Fibroblast of lung (primary cell): ENCODE measurements at places on chromosomes 6 and 20.

DNA sequence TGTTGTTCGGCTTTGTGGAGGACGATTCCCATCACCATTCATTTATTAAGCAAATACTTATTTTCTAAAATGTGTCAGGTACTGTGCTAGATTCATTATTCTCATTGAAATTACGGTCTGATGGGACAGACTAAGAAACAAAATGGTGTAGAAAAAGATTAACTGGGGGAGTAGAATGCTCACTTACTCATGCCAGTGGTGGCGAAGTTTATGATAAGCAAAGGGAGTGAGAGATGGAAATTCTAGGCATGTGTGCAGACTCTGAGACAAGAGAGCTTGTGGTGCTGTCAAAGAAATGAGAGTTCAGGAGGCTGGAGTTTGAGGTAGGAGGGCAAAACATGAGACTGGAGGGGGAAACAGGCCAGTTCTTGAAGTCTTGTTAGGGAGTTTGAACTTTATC is 896 bp downstream of the RPP21 start:
- no peaks in the 10 kb centered on the region for H3K4me1 ChIP-seq
- H3K27ac ChIP-seq = no peak overlapping the region
- H3K36me3 ChIP-seq = peaks cover 7% of the 10 kb centered on the region
- no peak for DNase-seq

DNA sequence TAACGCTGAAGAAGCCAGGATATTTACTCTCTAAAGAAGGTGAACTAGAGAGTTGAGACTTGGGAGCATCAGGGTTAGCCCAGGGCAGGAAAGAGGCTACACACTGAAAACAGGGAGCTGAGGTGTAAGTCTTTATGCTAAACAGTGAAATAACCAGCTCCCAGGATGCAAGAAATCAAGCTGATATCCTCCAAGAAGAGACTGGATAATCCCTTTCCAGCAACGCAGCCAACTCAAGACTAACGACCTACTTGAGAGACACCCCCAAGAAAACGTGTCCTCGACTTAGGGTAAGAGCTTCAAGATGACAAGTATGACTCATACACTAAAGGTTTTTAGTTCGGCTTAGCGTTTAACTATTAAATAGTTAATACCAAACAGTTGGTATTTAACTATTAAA is 202.2 kb downstream of the TASP1 start:
- no peak for DNase-seq
- no peak overlapping the region for H3K4me3 ChIP-seq
- H3K36me3 ChIP-seq = no peaks in the 10 kb centered on the region
- H3K27me3 ChIP-seq = no peaks in the 10 kb centered on the region

DNA sequence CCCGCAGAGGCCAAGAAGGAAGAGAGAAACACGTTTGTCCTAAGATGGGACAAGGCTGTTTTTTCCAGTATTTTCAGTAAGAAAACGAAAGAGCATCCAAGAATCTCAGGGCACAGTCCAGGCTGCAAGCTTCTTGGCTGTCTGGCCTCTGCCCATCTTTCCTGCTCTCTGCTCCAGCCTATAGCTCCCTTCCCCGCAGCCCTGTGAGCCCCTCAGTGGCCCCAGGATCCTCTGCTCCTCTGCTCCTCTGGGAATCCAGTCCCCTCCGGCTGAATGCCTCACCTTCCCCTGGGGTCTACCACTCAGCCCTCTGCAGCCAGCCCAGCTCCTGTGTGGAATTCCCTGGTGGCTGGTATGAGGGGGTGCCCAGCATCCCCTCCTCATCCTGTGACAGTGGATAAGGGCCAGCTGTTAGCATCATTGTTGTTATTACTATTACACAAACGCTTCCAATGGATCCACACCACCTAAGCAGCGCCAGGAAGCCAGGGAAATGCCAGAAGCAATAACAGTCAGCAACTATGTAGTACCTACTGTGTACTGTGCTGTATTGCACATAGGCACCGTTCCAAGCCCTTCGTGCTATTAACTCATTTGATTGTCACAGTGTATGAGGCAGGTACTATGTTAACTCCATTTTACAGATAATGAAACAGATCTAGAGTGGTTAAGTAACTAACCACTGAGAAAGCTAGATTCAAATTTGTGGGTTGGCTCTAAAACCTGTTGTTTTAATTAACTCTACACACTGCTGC is 60.3 kb upstream of the PTPN1 start:
- peak overlapping the region; percentile 17 for H3K27ac ChIP-seq
- no peaks in the 10 kb centered on the region for H3K36me3 ChIP-seq
- H3K4me1 ChIP-seq = peaks cover 18% of the 10 kb centered on the region
- no peak for DNase-seq

- DNase-seq = no peak
- no peaks in the 10 kb centered on the region for H3K36me3 ChIP-seq
- H3K27me3 ChIP-seq = no peaks in the 10 kb centered on the region
- no peak overlapping the region for H3K27ac ChIP-seq
Observed at GRCh38 chr6:15335916-15336315, 90.0 kb downstream of the JARID2 start.

GRCh38 chr6:104700371-104701185 is 159.1 kb downstream of the HACE1 start:
- H3K27me3 ChIP-seq = no peaks in the 10 kb centered on the region
- H3K36me3 ChIP-seq = no peaks in the 10 kb centered on the region
- H3K4me3 ChIP-seq = no peak overlapping the region

DNA sequence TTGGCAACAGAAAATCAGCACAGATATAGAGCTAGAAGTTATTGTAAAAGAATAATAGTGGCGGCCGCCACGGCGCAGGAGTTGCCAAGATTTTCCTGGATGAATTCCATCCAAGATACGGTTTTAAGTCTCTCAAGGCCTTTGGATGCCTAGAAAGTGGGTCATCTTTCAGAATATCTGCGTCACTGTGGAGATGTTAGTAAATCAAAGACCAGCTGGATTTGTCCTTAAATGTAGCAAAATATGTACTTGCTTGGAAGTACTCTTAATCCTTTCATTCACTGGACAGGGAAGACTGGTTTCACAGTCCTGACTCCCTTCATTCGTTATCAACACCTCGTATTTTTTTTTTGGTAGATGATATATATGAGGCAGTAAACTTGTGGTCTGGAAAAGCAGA is 83.0 kb downstream of the SLC22A3 start:
- peak; percentile 97 for DNase-seq
- H3K4me3 ChIP-seq = no peak overlapping the region
- H3K4me1 ChIP-seq = no peaks in the 10 kb centered on the region

GRCh38 chr6:101393251-101393828 is at the start of gene GRIK2:
Gene GRIK2 (plus strand): TSS chr6:101393708.
- peak within 1 kb of the TSS; percentile 50 for H3K4me3 ChIP-seq
- no peak within 1 kb of the TSS for H3K27ac ChIP-seq
- no peaks in the 10 kb centered on the region for H3K36me3 ChIP-seq
- no peaks in the 10 kb centered on the region for H3K4me1 ChIP-seq

DNA sequence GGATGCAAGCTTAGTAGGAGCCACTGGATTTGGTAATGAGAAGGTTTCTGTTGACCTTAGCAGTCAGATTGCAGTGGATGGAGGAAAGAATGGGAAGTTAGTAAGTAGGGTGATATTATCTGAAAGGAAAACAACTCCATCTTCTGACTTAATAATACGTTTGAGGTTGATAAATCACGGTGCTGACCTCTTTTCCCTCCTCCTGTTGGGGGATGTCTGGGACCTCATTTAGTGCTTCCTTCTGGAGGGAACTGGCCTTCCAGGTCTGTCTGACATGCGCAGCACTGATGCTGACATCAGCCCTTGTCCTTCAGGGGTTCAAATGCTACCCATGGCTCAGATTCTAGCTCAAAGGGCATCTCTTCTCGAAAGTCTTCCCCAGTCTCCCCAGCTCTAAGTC is 48.2 kb upstream of the AKAP12 start:
- H3K27ac ChIP-seq = no peak overlapping the region
- H3K36me3 ChIP-seq = no peaks in the 10 kb centered on the region
- no peak overlapping the region for H3K4me3 ChIP-seq
- no peak for DNase-seq

GRCh38 chr6:33700391-33701050 is 11.0 kb downstream of the UQCC2 start:
- H3K4me1 ChIP-seq = peaks cover 16% of the 10 kb centered on the region
- no peaks in the 10 kb centered on the region for H3K27me3 ChIP-seq
- no peak overlapping the region for H3K27ac ChIP-seq

GRCh38 chr20:47347661-47348435 is 8.7 kb downstream of the ZMYND8 start:
- peaks cover 2% of the 10 kb centered on the region for H3K36me3 ChIP-seq
- peaks cover 28% of the 10 kb centered on the region for H3K4me1 ChIP-seq
- no peaks in the 10 kb centered on the region for H3K27me3 ChIP-seq
- no peak overlapping the region for H3K4me3 ChIP-seq

DNA sequence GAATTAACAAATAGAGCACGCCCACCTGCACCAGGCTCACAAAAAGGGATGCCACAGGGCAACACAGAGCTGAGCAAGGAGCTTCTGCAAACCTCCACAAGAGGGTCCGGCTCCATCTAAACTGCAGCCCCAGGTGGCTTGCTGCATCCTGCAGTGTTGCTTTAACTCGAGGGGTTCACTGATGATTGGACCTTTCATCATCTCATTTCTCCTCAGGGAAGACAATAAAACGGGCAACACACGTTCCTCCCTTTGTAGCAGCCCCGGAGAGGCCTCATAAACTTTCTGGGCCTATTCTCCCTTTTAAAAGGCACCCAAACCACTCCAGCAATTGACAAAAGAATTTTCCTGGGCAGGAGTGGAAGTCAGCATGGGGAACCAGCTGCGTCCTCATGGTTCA is 161.5 kb upstream of the CDH4 start:
- no peaks in the 10 kb centered on the region for H3K27me3 ChIP-seq
- H3K4me1 ChIP-seq = no peaks in the 10 kb centered on the region
- H3K27ac ChIP-seq = no peak overlapping the region
- H3K36me3 ChIP-seq = no peaks in the 10 kb centered on the region

- H3K27ac ChIP-seq = no peak overlapping the region
- DNase-seq = no peak
- H3K36me3 ChIP-seq = no peaks in the 10 kb centered on the region
Observed at GRCh38 chr20:13118676-13119075, 102.4 kb upstream of the ISM1 start.

DNA sequence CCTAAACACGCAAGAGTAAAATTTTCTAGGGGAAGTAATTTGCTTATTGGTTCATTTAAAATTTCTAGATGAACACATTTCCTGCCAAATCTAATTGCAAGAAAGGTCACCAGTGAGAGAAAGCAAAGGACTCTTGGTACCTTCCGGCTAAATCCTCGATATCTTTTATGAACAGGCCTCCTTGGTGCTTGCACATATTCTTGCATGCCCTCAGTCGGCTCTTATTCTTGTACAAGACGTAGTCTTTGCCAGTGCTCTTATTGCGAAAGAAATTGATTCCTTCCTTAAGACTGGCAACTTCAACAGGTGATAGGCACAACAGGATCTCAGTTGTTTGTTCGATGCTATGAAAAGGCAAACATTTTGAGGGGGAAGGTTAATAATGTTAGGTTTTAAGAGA is 141.7 kb upstream of the CARMIL1 start:
- peak overlapping the region; percentile 52 for H3K4me3 ChIP-seq
- H3K27ac ChIP-seq = peak overlapping the region; percentile 89
- no peaks in the 10 kb centered on the region for H3K27me3 ChIP-seq
- H3K4me1 ChIP-seq = peaks cover 4% of the 10 kb centered on the region
- DNase-seq = no peak
- no peaks in the 10 kb centered on the region for H3K36me3 ChIP-seq

- H3K36me3 ChIP-seq = no peaks in the 10 kb centered on the region
- no peak for DNase-seq
- no peak overlapping the region for H3K27ac ChIP-seq
- no peaks in the 10 kb centered on the region for H3K4me1 ChIP-seq
- no peak overlapping the region for H3K4me3 ChIP-seq
Observed at GRCh38 chr6:95439741-95440140, 137.6 kb upstream of the MANEA start.
